Femur (tissue), 1 donor: ENCODE measurements at places on chromosomes 7 and 10.
A peak's percentile ranks its signal among the peaks of the same experiment; 100 is the strongest.

GRCh38 chr7:142463401-142463850, 205.6 kb upstream of the PRSS58 start:
- DNase-seq, result peak; percentile 49

- no peak for DNase-seq
Observed at GRCh38 chr7:99106821-99107241, 37.1 kb downstream of the SMURF1 start.

DNA sequence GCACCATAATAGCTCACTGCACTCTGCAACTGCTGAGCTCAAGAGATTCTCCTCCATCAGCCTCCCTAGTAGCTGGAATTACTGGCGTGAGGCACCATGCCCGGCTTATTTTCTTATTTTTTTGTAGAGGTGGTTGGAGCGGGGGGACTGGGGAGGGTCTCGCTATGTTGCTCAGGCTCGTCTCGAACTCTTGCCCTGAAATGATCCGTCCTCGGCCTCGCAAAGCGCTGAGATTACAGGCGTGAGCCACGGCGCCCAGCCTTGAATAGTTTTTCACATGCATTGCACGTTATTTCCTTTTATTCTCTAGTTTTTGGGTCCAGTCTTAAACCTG, 526 bp upstream of the LAMTOR4 start:
- no peak for DNase-seq

- DNase-seq, result no peak
Observed at GRCh38 chr10:44882166-44882720, 28.9 kb upstream of the TMEM72 start.
